ENCODE measurements at places on chromosomes 2 and 18. TPM values are rescaled to one million over a fixed set of nuclear protein-coding genes. Genes with fewer than 3 reads are reported as not detected.

Gene TSGA10
- total RNA-seq = 8.9 TPM

GRCh38 chr2:45993476-45993991 is 303.7 kb upstream of the EPAS1 start:
- H3K36me3 ChIP-seq = no peaks in the 10 kb centered on the region
- peak; percentile 78 for DNase-seq
- peaks cover 7% of the 10 kb centered on the region for H3K4me1 ChIP-seq

Gene C1D
- total RNA-seq = 29.8 TPM

Gene USP14
- 14.6 TPM for total RNA-seq

GRCh38 chr2:228268756-228269155 is 87.3 kb upstream of the SPHKAP start:
- no peaks in the 10 kb centered on the region for H3K4me1 ChIP-seq
- no peak overlapping the region for H3K27ac ChIP-seq
- no peaks in the 10 kb centered on the region for H3K36me3 ChIP-seq
- H3K27me3 ChIP-seq = no peaks in the 10 kb centered on the region

Gene ALPI
- 0.19 TPM for total RNA-seq
